Stimulated activated CD4-positive, alpha-beta T cell treated with anti-CD3 and anti-CD28 coated beads, Interleukin-12 subunit alpha, Interleukin-12 subunit beta, amount 100 ng/mL, for 24 hours (primary cell): ENCODE measurements at places on chromosomes 3 and 15.

GRCh38 chr3:45690336-45691035, 1.3 kb downstream of the SACM1L start:
- no peak for DNase-seq

- no peak for DNase-seq
Measured at GRCh38 chr3:14212032-14212431, 33.4 kb downstream of the LSM3 start.

GRCh38 chr3:59573911-59574310, 524.1 kb upstream of the CFAP20DC start:
- no peak for DNase-seq

DNA sequence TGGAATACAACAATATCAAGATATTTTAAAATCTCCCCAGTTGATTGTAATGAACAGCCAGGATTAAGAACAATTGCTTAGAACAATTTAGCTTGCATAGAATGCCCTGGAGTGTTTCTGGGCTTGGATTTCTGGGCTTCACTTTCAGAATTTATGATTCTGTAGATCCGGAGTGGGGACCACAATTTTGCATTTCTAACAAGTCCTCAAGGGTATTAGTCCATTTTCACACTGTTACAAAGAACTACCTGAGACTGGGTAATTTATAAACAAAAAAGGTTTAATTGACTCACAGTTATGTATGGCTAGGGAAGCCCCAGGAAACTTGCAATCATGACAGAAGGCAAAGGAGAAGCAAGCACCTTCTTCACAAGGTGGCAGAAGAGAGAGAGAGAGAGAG, 54.3 kb upstream of the MYRIP start:
- no peak for DNase-seq

DNA sequence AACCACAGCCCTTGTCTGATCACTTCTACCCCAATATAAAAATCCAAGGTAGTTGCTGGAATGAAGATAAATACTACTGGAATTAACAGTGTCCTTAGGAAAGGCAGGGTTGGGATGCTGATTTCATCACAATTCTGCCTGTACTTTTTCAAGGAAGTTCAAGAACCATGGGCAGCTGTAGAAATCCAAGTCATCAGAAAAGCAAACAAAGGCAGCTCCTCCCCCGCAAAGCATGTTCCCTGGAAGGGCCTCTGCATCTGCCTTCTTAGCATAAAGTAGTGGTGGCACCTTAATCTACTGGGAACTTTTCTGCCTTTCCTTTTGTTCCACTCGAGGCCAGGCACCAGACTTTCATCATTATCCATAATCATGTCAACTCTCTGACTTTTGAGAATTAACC, 54.4 kb downstream of the ERC2 start:
- no peak for DNase-seq
